Type B pancreatic cell (in vitro differentiated cells): ENCODE measurements at places on chromosomes 1 and 21. TPM values are rescaled to one million over a fixed set of nuclear protein-coding genes. Genes with fewer than 3 reads are reported as not detected.

The G0S2 gene
- 0.88 and 6.4 TPM in 2 replicates for total RNA-seq

The FGR gene
- total RNA-seq = not detected in 2 replicates

The COL16A1 gene
- total RNA-seq = 4.6 and 53.5 TPM in 2 replicates

DNA sequence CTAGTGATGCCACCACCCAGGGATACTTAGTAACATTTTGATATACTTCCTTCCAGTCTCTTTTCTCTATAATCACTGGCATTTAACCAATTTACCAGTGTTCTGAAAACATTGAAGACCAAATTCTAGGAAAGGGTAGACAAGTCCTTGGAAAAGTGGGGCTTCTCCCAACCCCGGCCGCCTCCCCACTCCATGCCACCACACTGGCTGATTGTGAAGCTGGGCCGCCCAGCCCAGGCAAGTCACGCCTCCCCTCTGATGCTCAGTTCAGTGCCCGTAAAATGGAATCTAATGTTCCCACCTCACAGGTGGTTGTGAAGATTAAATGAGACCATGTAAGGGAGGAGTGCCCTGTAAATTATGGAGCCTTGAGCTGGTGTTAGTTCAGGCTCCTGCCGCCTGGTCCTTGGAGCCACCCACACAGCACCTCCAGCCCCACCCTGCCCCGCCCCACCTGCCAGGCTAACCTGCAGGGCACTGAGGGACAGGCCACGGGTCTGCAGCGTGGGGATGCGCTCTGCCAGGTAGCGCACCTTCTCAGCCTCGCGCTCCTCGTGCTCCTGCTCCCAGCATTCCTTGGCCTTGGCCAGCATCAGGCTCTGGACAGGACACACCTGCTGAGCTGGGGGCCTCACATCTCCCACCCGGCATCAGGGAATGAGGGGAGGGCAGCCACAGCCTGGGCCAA, 7.3 kb downstream of the TNNI1 start:
- H3K27ac ChIP-seq = no peak overlapping the region
- H3K27me3 ChIP-seq = peaks cover 11% of the 10 kb centered on the region
- H3K4me1 ChIP-seq = no peaks in the 10 kb centered on the region

DNA sequence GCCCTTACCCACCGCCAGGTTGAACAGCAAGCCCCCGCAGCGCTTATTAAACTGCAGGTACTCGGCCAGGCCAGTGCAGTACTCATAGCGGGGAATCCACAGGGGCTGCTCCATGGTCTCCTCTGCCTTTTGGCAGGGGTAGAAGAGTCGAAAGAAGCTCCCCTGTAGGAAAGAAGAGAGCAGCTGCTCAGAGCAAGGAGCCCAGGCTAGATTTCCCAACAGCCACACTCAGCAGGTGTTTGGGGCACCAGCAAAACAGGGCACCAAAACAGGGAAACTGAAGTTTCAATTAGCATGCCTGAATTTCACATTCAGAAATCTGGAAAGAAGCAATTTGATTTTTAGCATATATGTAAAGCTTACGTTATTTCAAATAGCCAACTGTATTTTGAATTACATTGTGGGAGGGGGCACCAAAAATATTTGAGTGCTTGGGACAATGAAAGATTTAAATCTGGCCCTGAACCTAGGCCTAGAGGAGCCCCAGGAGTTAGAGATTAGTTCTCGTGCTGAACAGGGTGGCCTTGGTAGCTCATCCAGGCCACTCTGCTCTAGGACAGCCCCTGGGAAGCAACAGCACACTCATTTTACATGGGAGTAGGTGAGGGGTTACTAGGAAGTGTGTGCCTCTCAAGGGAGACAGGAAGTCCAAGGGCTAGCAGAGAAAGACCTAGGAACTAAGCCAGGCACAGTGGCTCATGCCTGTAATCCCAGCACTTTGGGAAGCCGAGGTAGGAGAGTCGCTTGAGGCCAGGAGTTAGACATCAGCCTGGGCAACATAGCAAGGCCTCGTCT, 8.2 kb downstream of the PAFAH2 start:
- H3K4me3 ChIP-seq = no peak overlapping the region
- peaks cover 11% of the 10 kb centered on the region for H3K36me3 ChIP-seq
- H3K27me3 ChIP-seq = no peaks in the 10 kb centered on the region
- DNase-seq = no peak
- peaks cover 19% of the 10 kb centered on the region for H3K4me1 ChIP-seq

DNA sequence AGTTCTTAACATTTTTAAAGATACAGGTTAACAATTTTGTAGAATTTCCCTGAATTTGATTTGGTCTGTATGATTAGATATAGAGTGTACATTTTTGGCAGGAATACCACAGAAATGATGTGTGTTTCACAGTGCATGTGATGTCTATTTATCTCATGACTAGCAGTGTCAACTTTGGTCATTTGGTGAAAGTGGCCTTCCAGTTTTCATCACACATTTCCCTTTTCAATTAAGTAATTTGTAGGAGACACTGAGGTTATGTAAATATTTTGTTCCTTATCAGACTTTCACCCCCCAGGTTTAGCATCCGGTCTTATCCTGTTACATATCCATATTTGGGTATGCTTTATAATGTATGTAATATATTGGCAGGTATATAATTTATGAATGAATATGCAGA, 41.8 kb downstream of the MAP3K7CL start:
- DNase-seq = no peak
- peaks cover 4% of the 10 kb centered on the region for H3K4me1 ChIP-seq
- H3K27ac ChIP-seq = no peak overlapping the region
- no peaks in the 10 kb centered on the region for H3K36me3 ChIP-seq
- no peak overlapping the region for H3K4me3 ChIP-seq
